ENCODE measurements at places on chromosomes 7 and 10.

- DNase-seq = peak; percentile 71
These were observed at the start of gene SEMA4G for GRCh38 chr10:100969187-100970075. SEMA4G (plus strand) TSS chr10:100969504; CDS start chr10:100972913, 3,409 bp downstream.

- no peak for DNase-seq
These were observed 49.3 kb upstream of the ZNF716 start for GRCh38 chr7:57400531-57401155.

- peak; percentile 30 for DNase-seq
These were observed 87.9 kb downstream of the RNF216 start for GRCh38 chr7:5693529-5693928.

DNA sequence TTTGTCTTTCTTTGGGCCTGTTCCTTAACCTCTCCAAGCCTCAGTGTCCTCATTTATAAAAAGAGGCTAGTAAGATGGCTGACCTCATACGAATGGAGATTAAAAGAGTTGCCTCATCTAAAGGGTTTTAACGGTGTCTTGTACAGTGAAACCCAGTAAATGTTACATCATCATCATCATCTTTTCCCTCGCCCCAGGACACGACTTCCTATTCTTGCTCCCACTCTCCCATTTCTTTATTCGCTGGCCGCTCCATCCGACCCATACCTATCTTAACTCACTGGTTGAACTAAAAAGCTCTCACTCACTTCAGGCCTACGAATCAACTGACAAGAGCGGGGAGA lies 554 bp downstream of the FRA10AC1 start:
- no peak for DNase-seq

DNA sequence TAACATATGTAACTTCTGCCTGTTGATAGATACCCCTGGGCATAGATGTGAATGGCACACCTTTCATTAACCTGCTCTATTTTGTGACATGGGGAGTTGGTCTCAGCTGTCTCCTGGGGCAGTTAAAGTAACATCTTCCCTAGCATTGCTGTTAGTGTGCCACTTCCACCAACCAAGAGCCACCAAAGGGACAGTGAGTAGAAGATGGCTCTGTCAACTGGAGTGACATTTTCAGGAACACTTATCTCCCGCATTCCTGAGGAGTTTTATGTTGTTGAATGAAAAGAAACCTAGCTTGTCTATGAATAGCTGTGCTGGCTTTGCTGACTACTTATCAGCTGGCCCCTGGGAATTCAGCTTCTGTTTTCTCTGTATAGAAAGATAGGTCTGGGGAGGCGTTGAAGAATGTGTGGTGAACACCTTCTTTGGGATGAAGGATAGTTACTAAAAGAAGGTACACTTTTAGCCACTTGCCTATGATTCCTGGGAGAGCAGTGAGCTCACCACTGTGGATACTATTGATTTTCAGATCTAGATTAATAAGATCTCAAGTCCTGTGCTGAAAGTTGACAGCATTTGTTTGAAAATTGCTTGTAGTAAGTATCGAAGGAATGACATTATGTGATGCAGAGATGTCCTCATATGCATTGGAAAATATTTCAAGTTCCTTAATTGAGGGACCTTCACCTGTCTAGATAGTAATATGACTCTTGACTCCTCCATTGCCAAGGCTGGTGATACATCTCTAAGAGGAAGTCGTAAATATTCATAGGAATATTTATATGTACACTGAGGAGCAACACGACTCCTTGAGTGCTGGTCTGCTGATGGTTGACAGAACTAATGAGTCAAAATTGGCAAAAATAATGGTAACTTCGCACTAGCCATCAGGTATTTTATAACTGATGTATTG lies 7.6 kb downstream of the STARD3NL start:
- no peak for DNase-seq

- no peak for DNase-seq
These were observed 73.6 kb downstream of the CCSER2 start for GRCh38 chr10:84401854-84402611.

All from SJCRH30 (cell line).